ENCODE measurements at places on chromosomes 4 and X.

- no peak for DNase-seq
These were observed 298.1 kb downstream of the UNC5C start for GRCh38 chr4:95250544-95251137.

DNA sequence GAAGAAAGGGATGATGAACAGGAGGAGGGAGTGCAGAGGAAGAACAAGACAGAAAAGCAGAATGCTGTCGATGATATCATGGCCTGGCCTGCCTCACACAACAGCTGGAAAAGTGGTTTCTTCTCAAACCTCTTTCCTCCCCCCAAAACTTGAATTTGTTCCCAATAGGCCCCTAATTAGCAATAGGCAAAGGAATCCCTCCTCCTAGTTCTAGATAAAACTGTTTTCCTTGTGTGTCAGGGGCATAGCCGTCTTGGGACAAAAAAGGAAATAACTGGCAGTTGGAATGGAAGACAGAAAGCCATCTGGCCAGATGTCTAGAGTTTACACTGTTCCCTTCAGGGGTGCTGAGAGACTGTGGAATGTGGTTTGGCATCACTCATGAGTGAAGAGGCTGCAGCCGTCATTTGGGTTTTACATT is 177.8 kb upstream of the C1QTNF7 start:
- DNase-seq: no peak

- no peak for DNase-seq
These were observed at the start of gene TREX2 for GRCh38 chrX:153445856-153446635. TREX2 (minus strand) TSS chrX:153446056; CDS start chrX:153445430, 626 bp downstream.

GRCh38 chr4:23504083-23504482 is 385.8 kb downstream of the PPARGC1A start:
- DNase-seq: no peak

GRCh38 chr4:20723019-20723418 is 22.8 kb downstream of the PACRGL start:
- DNase-seq: no peak

DNA sequence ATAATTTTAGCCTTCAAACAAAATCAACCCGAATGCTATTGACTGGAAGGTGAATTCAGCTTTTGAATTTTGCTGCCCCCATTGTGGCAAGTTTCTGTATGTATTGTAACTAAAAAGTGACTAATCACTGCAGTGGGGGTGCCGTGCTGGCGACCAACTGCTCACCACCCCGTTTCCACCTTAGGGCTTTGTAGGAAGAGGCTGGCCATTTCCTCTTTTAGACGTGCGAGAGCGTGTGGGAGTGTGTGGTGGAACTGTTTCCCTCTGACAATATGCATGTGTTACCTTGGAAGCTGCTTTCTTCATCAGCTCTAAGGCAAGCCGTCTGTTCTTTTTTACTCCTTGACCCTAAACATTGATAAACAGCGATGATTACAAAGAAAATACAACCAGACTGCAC is 78.8 kb downstream of the SEL1L3 start:
- DNase-seq: no peak

DNA sequence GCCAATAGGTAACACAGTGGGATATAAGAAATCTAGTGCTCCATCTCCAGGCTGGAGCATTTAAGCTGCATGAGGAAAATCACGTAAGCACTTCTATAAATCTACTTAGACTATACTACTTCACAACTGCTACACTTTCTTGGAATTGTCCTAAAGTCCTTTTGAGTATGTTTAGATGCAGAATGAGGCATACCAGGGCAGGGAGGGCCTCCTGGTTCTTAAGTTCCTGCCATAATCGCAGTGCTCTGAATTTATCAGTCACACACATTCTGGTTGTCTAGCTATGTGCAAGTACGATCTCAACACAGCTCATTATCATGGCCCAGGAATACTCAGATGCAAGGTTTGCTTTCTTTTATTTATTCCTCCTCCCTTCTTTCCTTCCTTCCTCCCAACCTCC is 130.3 kb downstream of the GUCY2F start:
- no peak for DNase-seq

DNA sequence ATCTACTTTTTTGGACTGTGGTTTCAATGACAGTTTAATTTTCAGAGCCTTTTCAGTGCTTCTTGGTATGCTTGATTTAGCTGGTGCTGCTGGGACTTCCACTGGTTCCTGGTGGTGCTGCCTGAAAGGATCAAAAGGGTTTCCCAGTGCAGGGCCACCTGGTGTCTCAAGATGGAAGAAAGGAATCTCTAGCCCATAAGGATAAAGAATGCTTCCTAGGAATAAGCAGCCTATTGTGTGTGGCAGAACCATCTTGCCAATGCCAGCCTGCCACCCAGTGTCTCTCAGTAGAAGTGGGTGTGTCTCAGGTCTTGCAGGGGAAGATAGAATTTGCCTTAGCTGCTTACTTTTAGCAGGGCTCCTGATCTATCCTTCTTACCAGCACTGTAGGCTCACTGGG is 15.0 kb upstream of the RAI2 start:
- DNase-seq: no peak

DNA sequence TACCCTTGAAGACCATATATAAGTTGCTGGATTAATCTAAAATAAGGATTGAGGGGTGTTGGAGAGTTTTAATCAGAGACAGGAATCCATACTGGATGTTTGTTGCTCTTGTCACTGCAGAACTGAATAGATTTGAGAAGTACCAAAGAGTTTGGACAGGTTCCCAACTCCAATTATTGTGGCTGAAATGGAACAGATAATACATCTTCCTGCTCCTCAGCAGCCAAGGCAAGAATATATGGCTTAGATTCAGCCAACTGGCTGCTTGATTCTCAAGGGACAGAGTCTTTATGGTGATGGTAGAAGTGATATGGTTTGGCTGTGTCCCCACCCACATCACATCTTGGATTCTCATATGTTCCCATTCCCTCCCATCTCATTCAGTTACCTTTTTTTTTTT is 97.0 kb upstream of the PDHA2 start:
- DNase-seq: no peak

- no peak for DNase-seq
These were observed 8.8 kb downstream of the DDX60 start for GRCh38 chr4:168309781-168310180.

GRCh38 chr4:55253948-55254593 is 92.0 kb upstream of the SRD5A3 start:
- DNase-seq: no peak

- DNase-seq: peak; percentile 53
These were observed 57.7 kb downstream of the WFS1 start for GRCh38 chr4:6327220-6327917.

DNA sequence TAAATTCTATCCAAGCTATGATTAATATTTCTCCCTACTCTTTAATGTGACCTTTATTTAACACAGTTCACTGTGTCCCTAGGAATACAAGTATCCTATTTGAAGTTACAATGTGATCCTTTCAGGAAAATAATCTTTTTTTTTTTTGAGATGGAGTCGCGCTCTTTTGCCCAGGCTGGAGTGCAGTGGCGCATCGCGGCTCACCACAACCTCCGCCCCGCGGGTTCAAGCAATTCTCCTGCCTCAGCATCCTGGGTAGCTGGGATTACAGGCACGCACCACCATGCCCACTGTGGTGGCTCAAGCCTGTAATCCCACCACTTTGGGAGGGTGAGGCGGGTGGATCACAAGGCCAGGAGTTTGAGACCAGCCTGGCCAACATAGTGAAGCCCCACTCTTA is 21.9 kb downstream of the TBCK start:
- DNase-seq: no peak

- DNase-seq: no peak
These were observed 79.9 kb downstream of the SLC9A6 start for GRCh38 chrX:136065044-136065671.

DNA sequence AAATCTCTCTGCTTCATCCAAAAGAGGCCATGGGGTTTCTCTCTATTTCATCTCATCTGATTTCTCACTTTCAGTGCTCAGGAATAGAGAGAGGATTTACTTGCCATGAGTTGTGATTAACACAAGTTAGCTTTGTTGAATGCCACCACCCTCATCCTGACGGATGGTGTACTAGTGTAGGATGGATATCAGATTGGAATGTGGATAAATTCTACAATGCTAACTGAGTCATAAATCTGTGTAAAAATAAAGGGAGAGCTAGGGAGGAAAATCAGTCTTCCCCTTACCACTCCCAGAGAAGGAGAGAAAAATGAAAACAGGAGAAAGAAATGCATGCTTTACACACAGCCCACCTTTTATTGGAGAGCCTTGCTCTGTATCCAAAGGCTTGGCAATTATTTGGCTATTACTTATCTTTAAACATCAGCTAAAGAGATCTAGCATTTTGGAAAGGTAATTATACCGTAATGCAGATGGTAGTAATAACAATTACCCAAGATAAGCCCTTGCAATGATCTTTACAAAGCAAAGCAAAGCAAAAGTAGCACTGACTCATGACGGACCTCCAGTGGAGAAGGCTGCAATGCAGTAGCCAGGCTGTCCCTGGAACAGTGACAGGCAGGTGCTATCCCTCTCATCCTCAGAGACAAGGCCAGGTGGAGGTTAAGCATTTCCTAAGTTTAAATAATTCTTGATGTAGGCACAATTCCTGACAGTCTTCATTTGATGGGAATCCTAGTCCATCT is 306.3 kb upstream of the PPARGC1A start:
- no peak for DNase-seq

DNA sequence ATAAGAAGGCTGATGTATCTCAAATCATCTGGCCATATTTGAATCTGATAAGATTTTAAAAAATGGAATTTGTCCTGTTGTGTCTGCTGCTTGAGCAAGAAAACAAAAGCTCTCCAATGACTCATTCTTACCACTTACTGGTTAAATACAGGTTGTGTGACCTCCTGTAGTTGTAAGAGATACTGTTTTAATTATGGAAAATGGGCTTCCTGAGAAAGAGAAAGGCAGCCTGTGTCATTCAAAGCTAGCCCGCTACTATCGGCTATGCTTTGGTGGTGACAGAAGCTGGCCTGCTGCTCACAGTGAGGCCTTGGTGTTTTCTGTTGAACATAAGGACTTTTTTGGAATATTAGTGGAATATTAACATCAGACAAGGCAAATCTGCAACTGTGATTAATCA is 1722.1 kb upstream of the PCDH10 start:
- no peak for DNase-seq

DNA sequence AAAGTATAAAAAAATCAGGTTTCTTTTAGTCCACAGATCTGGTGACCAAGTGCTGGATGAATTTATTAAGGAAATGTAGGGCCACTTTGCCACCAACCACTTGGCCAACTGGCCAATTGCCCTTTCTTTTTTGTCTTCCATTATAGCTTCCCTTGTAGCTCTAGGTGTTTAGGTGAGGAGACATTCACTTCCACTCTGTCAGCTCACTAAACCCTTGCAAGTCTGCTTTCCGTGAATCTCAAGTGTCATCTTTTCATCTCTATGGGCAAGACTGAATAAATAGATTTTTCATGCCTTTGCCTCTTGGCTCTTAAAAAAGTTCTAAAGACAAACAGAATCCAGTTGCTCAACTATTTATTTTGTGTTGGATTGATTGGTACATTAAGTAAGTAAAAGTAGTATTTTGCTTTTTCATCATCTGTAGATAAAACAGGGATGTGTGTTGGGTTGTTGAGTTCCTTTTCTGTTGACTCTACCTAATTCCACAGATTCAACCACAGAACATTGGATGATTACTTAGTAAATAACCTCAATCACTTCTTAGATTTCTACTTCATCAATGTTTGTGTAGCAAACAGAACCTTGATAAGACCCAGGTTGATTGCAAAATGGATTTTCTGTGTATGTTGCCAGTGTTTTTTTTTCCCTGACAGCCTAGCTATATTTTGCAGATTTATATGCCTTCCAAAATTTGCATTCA is 68.1 kb upstream of the GRXCR1 start:
- DNase-seq: no peak

DNA sequence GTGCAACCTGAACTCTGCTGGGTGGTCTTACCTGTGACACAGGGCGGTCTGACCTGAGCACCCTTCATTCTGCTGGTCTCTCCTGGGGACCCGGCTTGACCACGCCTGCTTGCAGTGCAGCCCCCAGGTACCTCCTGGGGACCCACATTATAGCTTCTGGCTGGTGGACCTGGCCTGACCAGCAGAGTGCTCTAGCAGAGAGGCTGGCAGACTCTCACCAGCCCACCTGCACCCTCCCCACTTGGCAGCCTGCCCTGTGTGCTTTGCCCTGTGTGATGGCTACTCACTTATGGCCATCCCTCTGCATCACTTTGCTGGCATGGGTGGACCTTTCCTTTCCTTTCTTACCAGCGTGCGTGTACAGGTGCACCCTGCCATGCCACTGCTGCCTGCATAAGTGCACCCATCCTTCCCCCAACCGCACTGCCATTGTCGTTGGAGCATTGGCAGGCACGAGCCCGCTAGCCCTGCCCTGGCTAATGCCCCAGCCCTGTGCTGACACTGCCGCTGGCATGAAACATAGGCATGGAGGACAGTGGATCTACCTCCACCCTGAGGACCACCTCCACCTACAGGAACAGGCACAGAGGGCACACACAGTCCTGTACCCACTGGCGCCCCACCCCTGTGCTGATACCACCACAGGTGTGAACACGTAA is 21.5 kb upstream of the H2AZ1 start:
- no peak for DNase-seq

- DNase-seq: no peak
These were observed 170.1 kb downstream of the WDFY3 start for GRCh38 chr4:84796394-84796793.

- no peak for DNase-seq
These were observed 1491.6 kb downstream of the TECRL start for GRCh38 chr4:62917649-62918048.

GRCh38 chr4:115228851-115229250 is 115.4 kb upstream of the NDST4 start:
- no peak for DNase-seq

GRCh38 chrX:40177489-40177888 is 79.7 kb upstream of the BCOR start:
- no peak for DNase-seq

DNA sequence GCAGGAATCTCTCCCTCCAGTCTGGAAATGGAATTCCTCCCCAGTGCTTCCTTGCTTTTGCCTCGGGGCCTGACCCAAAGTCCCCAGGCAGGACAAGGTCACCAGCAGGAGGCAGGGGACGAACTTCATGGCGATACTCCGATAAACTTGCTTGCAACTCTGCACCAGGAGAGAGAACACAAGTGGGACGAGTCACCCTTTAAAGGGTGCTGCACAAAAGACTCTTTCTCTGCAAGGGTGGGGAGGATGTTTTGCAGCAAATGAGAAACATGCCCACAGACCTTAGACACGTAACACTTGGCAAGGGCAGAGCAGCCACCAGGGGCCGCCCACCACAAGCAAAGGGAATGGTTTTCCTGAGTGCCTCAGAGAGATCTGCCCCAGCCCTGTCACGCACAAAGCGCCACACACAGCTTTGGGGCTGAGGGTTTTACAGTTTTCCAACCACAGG is at the start of gene FGFBP2:
FGFBP2 (minus strand) TSS at position 175 of the 451 bp plus-strand sequence; CDS start at position 129, 46 bp downstream.
- peak; percentile 31 for DNase-seq

GRCh38 chrX:41066391-41066790 is 18.9 kb upstream of the USP9X start:
- no peak for DNase-seq

GRCh38 chr4:48727666-48728459 is 52.2 kb downstream of the FRYL start:
- no peak for DNase-seq

- no peak for DNase-seq
These were observed 20.0 kb upstream of the MBNL3 start for GRCh38 chrX:132508834-132509233.
